ENCODE measurements at places on chromosomes 12 and 14.
A peak's percentile ranks its signal among the peaks of the same experiment; 100 is the strongest.

DNA sequence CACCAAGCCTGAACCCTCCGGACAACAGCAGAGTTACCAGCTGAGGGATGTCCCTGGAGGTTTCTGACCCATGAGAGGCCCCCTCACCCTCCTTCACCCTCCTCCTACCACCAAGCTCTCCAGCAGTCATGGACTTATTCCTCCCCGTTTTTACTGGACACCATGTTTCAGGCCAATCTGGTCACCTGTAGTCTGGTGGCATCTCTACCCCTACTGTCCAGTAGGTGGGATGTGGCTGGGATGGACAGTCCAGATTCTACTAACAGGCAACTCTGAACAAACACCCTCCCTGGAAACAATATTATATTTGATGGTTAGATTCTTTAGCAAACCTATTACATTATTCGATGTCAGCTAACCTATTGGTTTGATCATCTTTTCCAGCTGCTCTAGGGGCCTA is 83.2 kb downstream of the SLC38A1 start:
- DNase-seq: no peak

DNA sequence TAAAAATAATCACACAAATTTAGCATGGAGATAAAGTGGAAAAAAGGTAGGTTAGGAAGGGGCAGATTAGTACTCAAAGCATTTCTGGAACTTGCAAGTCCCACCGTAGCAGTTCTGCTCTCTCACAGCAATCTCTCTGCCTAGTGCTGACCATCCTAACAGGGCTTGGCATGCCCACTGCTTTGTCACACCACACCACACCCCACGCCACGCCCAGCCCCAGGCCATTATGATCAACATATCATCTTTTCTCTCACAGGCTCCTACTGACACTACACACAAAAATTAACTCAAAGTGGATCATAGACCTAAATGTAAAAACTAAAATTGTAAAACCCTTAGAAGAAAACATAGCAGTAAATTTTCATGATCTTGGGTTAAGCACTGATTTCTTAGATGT is 273.7 kb downstream of the DAD1 start:
- no peak for DNase-seq

DNA sequence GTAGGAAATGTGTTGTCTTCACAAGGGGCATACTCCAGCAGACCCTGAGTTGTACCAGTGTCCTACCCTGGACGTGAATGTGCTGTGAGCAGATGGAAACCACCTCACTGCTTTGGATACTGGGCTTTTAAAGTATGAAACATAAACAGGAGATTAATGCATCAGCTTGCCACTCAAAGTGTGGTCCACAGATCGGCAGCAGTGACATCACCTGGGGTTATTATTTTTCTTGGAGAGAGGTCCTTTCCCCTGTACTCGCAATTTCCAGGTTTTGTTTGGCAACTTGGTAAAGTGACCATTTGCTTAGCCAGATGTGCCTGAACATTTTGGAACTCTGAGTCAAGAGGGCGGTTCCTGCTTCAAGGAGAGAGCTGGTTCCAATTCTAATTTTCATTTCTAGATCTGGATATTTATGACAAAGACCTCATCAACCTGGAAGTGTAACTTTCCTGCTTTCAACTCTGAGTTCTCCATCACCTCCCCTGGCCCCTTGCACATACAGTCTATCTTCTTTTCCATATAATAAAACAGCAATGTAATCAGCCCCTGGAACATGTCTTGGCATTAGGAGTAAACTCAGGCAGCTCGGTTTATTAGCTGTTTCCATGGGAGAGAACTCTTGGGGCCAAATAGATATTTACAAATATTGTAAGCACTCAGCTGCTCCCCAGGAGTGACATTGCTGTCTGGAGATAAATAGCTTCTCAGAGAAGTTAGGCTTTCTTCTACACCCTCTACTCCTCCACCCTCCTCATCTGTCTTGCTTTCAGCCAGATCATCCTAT is 237.0 kb upstream of the TBX3 start:
- no peak for DNase-seq

DNA sequence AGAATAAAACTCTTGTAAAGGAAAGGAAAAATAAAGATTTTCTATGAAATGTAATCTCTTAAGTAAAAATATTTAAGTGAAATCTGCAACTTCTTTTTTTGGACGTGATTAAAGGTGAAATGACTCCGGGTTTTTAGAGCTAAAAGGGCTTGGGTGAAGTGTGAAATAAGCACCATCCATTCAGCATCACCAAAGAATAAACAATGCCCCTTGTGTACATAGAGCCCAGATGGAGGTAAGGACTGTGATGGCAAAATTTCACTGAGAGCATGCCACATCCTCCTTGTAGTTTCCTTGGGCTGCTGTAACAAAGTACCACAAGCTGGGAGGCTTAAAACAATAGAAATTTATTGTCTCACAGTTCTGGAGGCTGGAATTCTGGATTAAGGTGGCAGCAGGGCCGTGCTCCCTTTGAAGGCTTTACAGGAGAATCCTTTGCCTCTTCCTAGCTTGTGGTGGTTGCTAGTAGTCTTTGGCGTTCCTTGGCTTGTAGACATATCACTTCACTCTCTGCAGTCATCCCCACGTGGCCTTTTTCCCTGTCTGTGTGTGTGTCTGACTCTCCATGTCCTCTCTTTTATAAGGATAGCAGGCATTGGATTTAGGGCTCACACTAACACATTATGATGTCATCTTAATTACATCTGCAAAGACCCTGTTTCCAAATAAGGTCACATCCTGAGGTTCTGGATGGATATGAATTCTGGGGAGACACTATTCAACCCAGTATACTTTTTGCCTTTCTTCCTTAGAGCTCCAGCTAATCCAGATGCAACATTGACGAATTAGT is 24.2 kb downstream of the ZNF664 start:
- DNase-seq: no peak

GRCh38 chr12:126757326-126757725 is 1509.6 kb upstream of the TMEM132C start:
- DNase-seq: no peak

GRCh38 chr12:8622646-8623045 is 10.0 kb upstream of the AICDA start:
- DNase-seq: no peak

DNA sequence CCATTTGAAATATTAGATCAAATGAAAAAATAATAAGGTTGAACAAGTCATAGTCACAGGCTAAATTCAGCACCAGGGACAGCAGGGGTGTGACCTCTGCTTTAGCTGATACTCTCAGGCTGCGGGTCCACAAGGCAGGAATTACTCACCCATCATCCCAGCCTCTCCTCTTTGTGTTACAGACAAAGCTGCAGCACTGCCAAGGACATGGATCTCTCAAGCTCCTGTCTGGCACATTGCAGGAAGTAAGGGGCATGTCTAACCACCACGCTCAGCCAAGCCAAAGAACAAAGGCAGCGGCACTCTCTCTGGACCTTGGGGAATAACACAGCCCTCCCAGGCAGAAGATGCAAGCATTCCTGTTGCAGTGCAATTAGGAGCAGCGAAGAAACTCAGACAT is 783.8 kb downstream of the VRK1 start:
- DNase-seq: no peak

- DNase-seq: no peak
Observed at GRCh38 chr12:26425587-26426260, 230.4 kb downstream of the SSPN start.

DNA sequence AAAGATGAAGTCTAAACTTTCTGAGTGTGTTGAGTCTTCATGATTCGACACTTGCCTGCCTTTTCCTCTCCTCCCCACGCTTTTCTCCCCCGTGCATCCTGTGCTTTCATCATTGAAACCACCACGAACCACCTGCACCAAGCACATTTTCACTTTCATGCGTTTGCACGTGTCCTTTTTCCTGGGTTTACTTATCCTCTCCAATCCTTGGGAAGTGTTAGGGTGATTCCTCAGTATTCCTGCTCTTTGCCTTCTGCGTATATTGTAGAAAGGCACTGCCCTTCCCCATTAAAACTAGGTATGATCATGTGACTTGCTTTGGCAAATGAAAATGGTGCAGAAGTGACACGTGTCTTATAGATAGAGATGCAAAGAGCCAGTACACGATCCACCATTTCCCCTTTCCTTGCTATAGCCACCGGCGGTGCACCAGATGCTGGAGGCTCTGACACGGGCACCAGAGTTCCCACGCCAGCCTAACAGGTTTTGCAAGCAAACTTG is 106.6 kb downstream of the BRMS1L start:
- no peak for DNase-seq

DNA sequence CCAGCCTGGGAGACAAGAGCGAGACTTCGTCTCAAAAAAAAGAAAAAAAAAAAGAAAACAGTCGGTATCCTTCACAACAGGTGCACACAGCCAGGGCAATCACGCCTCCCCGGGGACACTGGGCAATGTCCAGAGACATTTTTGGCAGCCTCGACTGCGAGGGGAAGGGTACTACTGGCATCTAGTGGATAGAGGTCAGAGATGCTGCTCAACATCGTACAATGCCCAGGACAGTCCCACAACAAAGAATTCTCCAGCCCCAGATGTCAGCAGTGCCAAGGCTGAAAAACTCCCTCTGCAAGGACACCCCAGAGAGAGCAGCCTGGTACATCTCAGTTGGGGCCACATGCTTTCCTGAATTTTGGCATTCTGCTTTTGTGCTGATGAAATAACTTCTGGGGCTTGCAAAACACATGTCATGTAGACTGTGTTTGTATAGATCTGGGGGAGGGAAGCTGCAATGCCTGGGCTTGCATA is 21.5 kb downstream of the ALDH2 start:
- DNase-seq: peak; percentile 72

GRCh38 chr12:106127338-106128126 is 11.2 kb downstream of the NUAK1 start:
- no peak for DNase-seq

- DNase-seq: no peak
Observed at GRCh38 chr12:127941332-127941731, 325.6 kb upstream of the TMEM132C start.

DNA sequence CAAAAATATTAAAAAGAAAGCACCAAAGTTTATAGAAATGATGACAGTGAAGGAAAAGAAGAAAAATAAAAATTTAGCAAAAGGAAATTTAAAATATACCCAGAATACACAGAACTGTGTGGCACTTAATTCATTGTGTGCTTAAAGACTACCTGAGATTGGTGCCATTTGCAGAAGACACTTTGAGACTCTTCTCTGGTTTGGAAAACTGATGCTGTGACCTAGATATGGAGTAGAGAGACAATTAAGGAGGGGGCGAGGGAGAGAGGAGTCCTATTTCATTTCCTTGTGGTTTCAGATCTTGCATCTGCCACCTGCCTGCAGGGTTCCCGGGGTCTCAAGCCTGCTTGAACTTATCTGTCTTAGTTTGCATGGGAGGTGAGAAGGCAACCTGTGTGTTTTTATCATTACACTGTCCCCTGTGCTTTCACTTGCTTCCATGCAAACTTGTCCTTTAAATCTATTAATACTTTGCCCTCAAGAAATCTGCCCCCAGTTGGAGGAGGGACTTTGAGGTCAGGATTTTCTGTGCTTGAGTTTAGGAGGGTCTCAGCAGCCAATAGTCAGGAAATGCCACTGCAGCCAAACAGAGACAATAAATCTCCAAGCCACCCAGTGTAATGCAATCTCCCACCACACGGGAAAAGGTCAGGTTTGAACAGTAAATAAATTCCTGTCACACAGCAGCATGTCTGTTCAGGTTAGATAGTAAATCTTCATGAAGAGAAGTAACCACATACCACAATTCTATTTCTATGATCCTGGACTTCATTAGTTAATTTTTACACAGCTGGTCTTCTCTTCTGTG is 119.4 kb downstream of the CAND1 start:
- DNase-seq: no peak

DNA sequence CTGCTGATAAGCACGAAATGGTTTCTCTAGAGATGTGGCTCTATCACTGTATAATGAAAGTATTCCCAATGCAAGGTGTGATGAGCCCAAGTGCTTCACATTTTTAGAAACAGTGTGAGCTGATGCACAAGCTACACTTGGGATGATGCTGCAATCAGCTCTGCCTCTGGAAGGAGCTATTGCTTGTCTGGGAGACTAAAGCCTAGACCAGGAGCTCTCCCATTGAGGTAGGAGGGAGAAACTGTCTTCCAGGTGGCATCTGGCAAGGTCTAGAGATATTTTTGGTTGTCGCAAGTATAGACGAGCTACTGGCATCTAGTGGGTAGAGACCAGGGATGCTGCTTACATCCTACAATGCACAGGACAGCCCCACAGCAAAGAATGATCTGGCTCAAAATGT is 42.0 kb downstream of the HECTD4 start:
- DNase-seq: no peak

DNA sequence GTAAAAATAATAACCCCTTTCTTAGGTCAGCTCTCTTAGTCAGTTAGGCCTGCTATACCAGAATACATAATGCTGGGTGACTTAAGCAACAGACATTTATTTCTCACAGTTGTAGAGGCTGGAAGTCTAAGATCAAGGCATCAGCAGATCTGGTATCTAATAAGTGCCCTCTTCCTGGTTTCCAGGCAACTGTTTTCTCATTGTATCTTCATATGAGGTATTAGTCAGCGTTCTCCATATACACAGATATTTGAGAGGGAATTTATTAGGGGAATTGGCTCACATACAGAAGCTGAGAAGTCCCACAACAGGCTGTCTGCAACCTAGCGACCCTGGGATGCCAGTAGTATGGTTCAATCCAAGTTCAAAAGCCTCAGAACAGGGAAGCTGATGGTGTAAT is 896.0 kb downstream of the GALC start:
- DNase-seq: no peak

GRCh38 chr14:36647824-36648753 is 13.6 kb upstream of the PAX9 start:
- peak; percentile 52 for DNase-seq

DNA sequence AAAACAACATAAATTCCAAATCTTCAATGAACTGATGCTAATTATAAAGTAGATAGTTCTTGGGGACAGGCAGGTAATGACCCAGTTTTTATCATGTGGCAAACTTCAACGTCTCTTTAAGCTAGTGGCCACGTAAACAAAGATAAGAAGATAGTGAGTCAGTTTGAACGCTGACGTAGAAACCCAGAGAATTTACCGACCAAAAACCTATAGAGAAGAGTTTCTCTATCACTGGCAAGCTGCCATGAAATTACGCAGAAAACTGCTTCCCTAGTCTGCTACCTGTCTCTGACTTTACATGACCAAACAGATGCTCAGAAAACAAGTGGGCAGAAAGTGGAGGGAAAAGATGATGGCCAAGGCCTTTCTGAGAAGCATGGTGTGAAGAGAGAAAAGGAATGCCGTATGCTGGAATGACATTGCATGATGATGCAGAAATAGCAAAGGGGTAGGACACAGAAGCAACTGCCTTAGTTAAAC is 136.3 kb downstream of the ITPR2 start:
- DNase-seq: no peak

GRCh38 chr12:8145754-8146441 is 10.9 kb upstream of the ZNF705A start:
- DNase-seq: peak; percentile 91

- no peak for DNase-seq
Observed at GRCh38 chr14:57533214-57533613, 39.6 kb upstream of the CCDC198 start.

GRCh38 chr14:98382662-98383061 is 889.3 kb downstream of the BCL11B start:
- DNase-seq: no peak

GRCh38 chr14:80024417-80024816 is 186.9 kb downstream of the DIO2 start:
- no peak for DNase-seq

- DNase-seq: no peak
Observed at GRCh38 chr14:85106506-85106905, 423.4 kb upstream of the FLRT2 start.

Measured in right cardiac atrium (tissue), 5 donors.